Right ventricle myocardium superior (tissue), 1 donor: ENCODE measurements at places on chromosomes 12 and 14. TPM values are rescaled to one million over a fixed set of nuclear protein-coding genes. Genes with fewer than 3 reads are reported as not detected.

- no peak for DNase-seq
Measured at GRCh38 chr14:105761842-105762241, 235.5 kb downstream of the TMEM121 start.

DNA sequence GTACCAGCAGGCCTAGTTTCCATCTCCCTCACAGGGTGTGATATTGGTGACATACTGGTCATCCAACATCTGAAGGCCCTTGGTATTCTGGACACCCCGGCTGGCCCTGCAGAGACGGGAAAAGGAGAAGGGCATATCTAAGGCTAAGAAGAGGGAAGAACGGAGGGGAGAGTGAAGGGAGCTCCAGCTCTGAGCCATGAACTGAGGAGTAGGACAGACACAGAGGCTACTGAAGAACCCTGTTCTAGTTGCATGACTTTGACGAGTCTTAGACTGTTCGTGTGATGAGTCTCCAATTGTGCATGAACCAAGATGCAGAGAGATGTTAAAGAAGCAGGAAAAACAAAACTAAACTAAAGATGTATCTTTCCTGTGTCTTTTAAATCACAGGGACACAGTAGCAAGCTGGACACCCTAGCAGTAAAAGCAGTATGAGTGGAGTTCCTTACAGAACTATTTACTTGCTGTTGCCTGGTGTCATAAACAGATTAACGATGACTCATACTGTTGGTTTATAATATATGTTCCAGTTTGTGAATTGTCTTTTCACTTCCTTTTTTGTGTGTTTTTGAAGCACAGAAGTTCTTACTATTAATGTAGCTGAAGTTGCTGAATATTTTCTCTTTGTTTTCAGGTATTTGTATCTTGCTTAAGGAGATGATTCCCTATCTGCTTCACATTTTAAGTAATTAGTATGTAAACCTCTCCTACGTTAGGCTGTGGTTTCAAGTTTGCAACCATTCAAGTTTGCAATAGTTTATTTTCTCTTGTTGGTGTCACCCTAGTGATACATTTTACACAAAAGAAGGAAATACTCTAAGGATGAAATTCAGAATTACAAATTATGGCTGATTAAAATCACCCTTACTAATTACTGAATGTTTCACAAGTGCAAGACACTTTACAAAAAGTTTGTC is 15.7 kb downstream of the FAR2 start:
- DNase-seq, result no peak

DNA sequence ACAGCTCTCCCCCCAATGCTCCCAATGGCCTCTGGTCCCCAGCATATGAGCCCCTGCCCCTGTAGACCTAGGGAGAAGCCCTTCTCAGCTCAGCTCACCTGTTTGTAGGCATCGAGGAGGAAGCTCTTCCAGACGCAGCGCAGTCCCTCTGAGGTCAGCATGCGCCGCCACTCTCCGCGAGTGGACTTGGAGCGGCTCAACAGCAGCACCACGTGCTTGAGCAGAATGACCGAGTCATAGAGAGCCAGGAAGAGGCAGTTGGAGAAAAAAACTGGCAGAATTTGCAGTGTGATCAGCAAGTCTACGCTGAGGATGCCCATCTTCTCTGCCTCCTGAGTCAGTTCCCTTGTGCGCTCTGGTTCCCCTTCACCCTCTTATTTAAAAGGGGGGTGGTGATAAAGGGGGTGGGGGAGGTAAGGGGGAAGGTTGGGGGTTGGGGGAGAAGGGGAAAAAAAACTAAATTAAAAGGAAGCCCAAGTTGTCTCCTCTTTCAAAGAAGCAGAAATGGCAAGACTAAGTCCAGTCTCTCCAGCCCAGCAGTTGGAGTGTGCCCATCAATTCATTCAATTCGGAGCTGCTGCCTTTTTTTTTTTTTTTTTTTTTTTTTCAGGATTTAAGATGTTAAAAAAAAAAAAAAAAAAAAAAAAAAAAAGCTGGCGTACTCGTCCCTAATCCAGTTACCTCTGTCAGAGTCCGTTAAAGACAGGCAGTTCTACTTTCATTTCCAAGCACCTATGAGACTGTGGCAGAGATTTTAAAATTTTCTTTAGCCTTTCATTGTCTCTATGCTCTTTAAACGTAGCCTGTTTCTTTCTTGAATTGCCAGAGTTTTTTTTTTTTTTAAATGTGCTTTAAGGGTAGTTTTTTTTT is at the start of gene DIO2:
Gene DIO2 (minus strand): TSS at position 352 of the 870 bp plus-strand sequence. CDS start 32 bp downstream, at position 320.
- DNase-seq, result peak; percentile 64

DNA sequence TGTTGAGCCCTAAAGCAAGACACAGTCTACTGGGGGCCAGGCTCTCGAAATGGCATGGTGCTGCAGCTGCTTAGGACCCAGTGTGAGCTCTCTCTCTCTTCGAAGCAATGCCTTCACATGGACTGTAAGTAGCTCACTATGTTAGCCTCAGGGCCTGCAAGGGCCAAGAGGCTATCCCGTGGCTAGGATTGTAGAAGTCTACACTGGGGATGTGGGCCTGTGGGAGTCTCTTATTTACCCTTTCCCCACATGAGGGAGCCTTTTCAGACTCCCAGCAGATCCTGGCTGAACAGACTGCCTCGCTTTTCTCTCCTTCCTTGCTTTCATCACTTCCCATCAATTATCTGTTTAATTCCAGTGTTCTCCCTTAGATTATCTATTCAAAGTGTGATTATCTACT is 101.4 kb downstream of the GPR65 start:
- no peak for DNase-seq

GRCh38 chr12:112463478-112463877 is 44.7 kb downstream of the PTPN11 start:
- DNase-seq, result no peak

GRCh38 chr14:21026988-21027315 is 2.1 kb upstream of the NDRG2 start:
- DNase-seq, result no peak

- DNase-seq, result no peak
Measured at GRCh38 chr12:131380965-131381705, 329.8 kb upstream of the SFSWAP start.

- DNase-seq, result peak; percentile 43
Measured at GRCh38 chr12:92987846-92988621, 58.9 kb upstream of the EEA1 start.

GRCh38 chr12:124395986-124396385 is 101.1 kb downstream of the RFLNA start:
- DNase-seq, result no peak

GRCh38 chr12:10339053-10339840 is 31.6 kb downstream of the KLRD1 start:
- DNase-seq, result no peak

DNA sequence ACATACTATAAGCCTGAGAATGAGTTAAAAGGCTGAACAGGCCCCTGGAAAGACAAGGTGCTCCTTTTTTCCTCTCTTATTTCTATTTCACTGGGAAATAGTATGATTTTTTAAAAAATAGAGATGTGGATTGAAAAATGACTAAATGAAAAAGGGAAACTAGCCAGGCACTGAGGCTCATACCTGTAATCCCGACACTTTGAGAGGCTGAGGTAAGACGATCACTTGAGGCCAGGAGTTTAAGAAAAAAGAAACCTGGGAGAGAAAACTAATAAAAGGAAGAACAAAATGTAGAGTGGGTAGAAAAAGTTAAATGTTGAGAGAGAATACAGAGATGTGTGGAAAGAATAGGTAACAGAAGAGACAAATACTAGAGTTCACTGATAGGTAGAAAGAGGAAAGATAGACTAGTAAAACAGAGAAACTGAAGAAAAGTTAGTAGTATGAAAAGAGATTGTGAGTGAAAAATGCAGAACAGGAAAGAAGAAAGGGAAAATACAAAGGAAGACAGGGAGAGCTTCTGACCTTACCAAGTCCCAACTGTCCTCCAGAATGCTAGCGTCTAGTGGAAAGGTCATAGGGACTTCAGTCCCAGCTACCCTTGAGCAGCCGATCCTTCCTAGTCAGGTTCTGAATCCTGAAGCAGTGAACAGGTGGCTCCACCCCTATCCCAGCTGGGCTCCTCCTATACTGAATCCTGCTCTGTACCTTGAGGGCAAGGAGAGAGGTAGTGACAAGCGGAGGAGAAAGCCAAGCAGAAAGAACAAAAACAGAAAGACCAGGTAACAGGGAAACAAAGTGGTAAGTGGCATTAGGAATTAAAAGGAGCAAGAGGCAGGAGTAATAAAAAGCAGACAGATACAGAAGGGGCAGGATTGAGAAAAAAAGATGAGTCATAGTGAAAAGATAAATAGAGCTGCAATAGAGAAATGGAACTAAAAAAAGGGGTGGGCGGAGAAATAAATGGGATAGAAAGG is 7.3 kb downstream of the TMEM116 start:
- DNase-seq, result no peak

- DNase-seq, result no peak
Measured at GRCh38 chr12:80766897-80767296, 50.2 kb downstream of the MYF5 start.

GRCh38 chr12:99544457-99544856 is 103.1 kb upstream of the GARIN6 start:
- no peak for DNase-seq

- DNase-seq, result no peak
Measured at GRCh38 chr12:53577941-53578352, 48.2 kb downstream of the ATF7 start.

DNA sequence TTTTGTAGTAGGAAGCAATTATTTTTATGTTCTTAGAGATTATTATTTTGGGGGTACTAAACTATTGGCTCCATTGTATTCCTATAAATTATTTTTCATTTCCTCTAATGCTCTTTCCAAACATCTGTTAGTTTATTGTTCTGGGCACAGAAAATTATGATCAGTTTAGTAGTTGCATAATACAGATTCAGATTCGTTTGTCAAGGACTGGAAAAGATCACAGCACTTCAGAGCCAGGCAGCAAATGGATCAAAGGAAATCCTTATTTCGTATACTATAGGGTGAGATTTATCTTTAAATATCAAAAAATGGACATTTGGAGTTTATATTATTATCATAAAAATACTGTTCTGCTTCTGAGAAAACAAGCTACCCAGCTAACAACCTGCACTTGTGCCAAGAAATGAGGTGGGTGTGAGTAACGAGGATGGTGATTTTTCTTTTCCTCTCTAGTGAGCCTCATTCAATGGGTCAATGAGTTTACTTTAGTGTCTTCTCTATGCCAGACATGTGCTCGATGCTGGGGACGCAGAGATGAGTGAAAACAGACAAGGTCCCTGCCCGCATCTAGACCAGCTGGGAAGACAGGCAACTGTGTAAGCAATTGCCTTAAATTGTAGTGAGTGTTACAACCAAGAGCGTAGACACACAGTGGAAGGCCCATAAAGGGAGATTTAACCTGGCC is 208.6 kb upstream of the PLXNC1 start:
- no peak for DNase-seq

DNA sequence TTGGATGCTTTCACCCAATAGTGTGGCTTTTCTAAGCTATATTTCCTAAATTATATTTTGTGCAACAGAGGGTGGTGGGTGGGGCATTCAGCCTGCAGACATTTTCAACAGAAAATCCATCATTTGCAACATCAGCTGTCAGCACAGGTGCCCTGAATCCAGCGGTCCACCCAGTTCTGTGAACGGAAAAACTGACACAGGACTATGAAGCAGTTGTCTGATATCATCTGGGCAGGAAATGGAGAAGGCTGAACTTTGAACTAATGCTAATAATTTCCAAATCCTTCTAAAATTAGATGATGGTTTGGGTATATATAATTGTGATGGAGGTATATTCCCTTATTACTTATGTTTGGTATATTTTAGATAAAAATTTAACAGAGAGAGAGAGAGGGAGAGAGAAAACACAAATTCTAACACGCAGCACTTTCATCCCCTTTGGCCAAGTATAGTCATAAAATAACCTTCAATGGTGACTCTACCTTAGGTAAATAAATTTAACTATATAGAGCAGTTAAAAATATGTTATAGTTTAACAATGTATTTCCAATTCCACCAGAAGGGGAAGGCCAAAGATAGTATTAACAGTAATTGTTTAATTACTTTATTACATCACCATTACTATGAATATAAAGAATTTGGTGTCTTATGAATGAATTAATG is 58.3 kb upstream of the PTPRB start:
- DNase-seq, result no peak

- no peak for DNase-seq
Measured at GRCh38 chr12:96501133-96501761, 11.9 kb downstream of the CFAP54 start.

- DNase-seq, result no peak
Measured at GRCh38 chr12:90207799-90208198, 499.2 kb upstream of the ATP2B1 start.

GRCh38 chr14:32403021-32403420 is 73.9 kb downstream of the AKAP6 start:
- no peak for DNase-seq

DNA sequence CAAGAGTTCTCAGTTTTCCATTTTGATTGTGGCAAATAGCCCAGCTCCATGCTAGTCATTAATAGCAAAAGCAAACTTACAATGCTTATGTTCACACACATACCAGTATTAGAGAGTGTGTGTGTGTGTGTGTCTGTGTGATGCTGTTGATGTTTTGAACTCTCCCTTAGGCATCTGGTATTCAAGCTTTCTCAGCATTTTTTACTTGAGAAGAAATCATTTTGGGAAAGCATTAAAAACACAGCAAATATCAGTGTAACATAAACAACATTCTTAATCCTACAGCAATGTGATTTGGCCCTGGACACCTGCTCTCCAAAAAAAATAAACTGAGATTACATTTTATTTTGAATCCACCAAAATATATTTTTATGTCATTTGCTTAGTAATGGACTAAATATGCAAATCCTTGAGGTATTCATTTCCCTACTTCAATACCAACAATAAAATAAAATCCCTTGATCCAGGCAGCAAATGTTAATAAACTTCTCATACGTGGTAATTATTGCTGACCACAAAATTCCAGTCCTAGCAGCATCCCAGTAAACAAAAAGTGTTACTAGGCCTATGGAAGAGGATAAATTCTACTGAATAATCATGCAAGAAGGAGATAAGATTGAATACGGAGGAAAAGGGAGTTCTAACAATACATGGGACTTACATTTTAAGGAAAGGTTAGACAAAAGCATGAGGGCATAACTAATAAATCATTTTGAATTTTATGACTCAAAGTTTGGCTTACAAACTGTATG is 249.5 kb upstream of the CLEC14A start:
- no peak for DNase-seq

GRCh38 chr12:122030424-122031035 is 8.8 kb downstream of the BCL7A start:
- no peak for DNase-seq

DNA sequence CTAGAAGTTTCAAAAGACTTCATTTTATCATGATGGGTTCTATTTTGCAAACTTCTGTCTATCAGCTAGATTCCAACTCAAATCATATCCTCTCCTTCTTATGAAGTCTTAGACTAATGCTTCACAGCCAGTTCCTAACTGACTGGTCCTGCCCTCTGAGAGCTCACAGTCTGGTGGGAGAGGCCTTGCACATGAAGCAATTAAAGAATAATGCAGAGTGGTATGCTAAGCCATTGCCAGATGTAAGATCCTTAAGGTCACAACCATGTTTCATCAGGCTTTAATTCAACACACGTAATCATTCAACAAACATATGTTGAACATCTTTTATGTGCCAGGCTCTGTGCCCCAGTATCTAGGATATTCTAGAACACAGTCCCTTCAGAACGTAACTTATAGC is 125.8 kb upstream of the TMPO start:
- no peak for DNase-seq

DGLUCY gene
- 240 TPM for total RNA-seq

DYRK2 gene
- total RNA-seq, result 45.8 TPM

SCNN1A gene
- not detected for total RNA-seq

GPRC5D gene
- not detected for total RNA-seq

LYZ gene
- 39.9 TPM for total RNA-seq

RND1 gene
- 0.11 TPM for total RNA-seq

PA2G4 gene
- 68.0 TPM for total RNA-seq

IFNG-AS1 gene
- not detected for total RNA-seq

MIP gene
- total RNA-seq, result not detected

DENND5B gene
- 36.7 TPM for total RNA-seq

LBHD2 gene
- not detected for total RNA-seq
